ENCODE measurements at places on chromosomes 5 and 9.
A peak's percentile ranks its signal among the peaks of the same experiment; 100 is the strongest.

- DNase-seq = no peak
These were observed 111.1 kb upstream of the KLF9 start for GRCh38 chr9:70525519-70525918.

DNA sequence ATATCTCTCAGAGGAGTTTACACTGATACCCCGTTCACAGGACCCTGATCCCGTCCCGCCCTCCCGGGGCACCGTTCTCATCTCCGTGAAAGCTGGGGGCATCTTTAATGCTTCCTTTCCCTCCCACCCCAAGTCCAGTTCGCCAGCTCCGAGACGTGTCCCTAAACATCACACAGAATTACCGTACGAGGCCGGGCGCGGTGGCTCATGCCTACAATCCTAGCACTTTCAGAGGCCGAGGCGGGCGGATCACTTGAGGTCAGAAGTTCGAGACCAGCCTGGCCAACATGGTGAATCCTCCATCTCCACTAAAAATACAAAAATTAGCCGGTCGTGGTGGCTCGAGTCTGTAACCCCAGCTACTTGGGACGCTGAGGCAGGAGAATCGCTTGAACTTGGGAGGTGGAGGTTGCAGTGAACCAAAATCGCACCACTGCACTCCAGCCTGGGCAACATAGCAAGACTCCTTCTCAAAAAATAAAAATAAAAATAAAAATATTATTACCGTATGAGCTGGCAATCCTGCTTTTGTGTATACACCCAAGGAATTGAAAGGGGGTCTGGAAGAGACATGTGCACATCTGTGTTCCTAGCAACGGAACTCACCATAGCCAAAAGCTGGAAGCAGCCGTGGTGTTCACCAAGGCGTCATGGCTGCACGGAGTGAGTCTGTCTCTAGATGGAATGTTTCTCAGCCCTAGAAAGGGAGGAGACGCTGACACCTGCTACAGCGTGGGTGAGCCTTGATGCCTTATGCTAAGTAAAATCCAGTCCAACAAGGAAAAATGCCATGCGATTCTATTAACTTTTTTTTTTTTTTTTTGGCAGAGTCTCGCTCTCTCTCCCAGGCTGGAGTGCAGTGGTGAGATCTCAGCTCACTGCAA lies 1.2 kb upstream of the ABO start:
- DNase-seq = no peak

DNA sequence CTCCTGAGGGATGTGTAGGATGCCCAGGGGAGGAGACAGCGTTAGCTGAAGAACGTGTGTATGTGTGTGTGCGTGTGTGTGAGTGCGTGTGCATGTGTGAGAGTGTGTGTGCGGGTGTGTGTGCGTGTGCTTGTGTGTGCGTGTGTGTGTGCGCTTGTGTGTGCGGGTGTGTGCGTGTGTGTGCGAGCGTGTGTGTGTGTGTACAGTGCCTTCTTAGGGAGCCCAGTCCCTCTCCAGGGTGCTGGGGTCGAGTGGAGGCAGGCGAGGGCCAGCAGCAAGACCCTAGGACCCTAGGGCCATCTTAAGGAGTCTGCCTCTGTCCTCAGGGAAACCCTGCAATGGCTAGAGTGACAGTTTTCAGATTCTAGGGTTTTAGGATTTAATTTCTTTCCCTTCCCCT lies 26.0 kb upstream of the STXBP1 start:
- DNase-seq = no peak

DNA sequence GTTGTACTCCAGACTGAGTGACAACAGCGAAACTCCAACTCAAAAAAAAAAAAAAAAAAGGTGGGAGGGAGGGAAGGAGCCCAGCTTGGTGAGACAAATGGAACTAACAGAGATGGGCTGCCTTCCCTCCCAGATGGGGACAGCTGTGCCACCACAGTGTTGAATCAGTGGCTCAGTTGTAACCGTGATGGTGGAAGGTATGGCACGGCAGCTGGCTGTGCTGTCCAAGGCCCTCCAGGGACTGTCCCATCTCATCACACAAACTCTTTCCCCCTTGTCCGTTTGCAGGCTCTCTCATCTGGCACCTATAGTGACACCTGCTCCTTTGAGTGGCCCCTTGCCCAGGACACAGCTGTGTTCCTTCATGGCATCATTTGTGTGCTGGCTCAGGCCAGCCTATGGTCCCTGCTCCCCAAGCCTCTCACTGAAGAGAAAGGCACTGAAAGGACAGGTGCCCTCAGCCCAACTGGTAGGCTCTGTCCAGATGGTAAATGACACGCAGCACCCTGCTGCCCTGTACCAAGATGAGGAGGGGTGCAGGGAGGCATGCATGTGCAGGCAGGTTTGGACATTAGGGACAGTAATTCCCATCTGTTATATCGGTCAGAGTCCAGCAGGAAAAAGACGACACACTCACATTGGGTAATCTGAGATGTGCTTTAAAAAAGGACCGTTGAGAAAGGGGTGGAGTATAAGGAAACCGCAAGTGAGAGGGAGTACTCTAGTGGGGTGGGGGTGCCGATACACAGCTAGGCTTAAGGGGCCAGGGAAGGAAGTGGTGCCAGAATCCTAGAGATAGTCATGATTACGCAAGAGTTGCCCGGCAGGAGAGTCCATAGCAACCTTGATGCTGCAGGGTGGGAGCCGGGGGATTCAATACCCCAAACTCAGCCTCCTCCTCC lies 4.3 kb downstream of the SMIM33 start:
- DNase-seq = peak; percentile 76

DNA sequence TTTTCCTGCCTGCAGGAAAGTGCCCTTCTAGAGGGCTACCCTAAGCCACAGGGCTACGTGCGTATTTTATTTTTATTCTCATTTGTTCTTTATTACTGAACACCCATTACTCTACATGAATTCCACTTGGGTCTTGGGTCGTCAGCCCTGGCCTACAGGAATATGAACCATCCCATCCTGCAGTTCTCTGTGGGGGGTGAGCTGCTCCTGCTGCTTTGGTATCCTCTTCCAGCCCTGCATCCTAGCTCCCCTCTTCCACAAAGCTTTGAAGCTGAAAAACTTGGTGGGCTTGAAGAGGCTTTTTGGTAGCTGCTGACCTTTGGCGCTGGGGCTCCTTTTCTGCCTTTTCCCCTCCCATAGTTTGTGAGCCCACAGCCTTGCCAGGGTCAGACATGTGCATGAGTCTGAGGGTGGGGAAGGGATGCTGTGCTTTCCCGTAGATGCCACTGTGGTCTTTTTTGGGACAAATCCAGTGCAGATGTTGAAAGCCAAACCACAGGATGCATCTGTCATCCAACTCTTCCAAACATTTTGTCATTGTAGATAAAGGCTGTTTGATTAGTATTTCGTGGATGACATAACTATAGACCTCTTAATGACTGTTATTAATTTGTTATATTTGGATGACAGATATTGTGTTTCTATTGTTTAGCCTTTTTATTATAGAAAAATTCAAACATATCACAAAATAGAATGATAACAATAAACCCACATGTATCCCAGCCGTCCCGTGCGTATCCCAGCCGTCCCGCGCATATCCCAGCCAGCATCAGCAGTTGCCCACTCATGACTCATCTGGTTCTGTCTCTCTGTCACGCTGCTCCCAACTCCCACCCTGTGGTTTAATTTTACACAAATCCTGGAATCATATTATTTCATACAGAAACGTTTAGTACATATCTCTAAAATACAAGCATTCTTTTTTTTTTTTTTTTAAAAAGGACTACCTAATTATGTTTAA lies 43.9 kb downstream of the SLC46A2 start:
- DNase-seq = no peak

DNA sequence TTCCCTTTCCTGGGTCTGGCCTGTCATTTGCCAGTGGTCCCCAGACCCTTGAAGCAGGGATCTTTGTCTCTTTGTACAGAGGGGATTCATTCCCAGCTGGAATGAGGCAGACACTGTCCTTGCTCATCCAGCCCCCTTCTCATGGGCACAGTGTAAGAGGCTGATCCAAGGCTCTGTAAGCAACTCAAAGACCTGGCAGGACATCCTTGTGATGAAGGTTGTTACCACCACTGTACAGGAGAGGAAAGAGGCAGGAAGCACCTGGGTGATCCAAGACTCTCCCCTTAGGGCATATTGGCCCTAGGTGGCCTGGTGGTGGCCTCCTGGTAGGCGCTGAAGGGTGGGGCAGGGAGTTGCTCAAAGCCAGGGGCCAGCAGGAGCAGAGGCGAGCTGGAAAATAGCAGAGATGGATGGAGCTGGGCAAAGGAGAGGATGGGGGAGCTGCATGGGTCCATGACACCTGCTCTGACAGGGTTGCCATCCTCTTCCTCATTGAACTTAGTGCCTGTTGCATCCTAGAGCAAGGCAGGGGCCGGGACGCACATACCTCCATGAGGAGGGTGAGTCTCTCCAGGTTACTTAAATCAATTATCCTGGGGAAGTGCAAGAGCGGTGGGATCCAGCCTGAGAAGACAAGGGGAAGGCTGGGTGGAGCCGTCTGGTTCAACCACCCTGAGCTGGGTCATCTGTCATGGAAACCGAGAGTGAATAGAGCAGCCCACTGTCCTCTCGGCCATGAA lies 9.8 kb upstream of the GADD45G start:
- no peak for DNase-seq

DNA sequence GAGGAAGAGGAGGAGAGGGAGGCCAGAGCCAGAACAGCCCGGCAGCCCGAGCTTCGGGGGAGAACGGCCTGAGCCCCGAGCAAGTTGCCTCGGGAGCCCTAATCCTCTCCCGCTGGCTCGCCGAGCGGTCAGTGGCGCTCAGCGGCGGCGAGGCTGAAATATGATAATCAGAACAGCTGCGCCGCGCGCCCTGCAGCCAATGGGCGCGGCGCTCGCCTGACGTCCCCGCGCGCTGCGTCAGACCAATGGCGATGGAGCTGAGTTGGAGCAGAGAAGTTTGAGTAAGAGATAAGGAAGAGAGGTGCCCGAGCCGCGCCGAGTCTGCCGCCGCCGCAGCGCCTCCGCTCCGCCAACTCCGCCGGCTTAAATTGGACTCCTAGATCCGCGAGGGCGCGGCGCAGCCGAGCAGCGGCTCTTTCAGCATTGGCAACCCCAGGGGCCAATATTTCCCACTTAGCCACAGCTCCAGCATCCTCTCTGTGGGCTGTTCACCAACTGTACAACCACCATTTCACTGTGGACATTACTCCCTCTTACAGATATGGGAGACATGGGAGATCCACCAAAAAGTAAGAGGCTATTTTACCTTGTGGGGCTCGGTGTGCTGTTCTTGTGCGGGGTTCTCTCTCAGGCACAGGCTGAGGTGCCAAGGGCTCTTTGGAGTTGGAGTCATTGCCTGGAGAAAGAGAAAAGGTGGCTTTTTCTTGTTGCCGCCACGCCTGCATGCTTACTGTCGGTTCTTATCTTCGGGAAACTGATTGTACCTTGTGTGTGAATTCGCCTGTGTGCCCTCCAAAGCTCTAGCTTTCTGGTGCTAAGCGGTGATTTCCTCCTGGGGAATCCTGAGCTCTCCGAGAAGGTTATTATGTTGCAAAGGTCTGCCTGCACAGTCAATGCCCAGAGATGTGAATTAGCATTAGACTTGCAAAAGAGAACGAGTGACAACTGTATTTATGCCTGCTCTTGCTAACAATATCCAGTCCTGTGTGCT lies at the start of gene ISL1:
Gene ISL1 (plus strand): TSS at position 318 of the 991 bp plus-strand sequence. CDS start 224 bp downstream, at position 542.
- peak; percentile 93 for DNase-seq

- DNase-seq = no peak
These were observed 5.7 kb downstream of the NFIB start for GRCh38 chr9:14307989-14308852.

GRCh38 chr5:33079548-33079947 lies 361.2 kb upstream of the TARS1 start:
- DNase-seq = no peak

All from NCI-H187 treated with DMSO at 0.1 percent for 48 hours (cell line).